Endothelial cell of umbilical vein (primary cell): ENCODE measurements at places on chromosomes 16 and 17. TPM values are rescaled to one million over a fixed set of nuclear protein-coding genes. Genes with fewer than 3 reads are reported as not detected.

Gene TM4SF5
- not detected in 2 replicates for polyA plus RNA-seq

Gene CDH16
- polyA plus RNA-seq, result not detected in 2 replicates

Gene BCAR1
- polyA plus RNA-seq, result 171 and 198 TPM in 2 replicates

Gene C17orf50
- polyA plus RNA-seq, result 0.15 TPM in 1 of 2 replicates, not detected in the other

Gene PRR15L
- polyA plus RNA-seq, result not detected in 2 replicates

Gene RAPGEFL1
- 8.6 and 9.2 TPM in 2 replicates for polyA plus RNA-seq

Gene SMIM36
- not detected in 2 replicates for polyA plus RNA-seq

Gene CHMP1A
- polyA plus RNA-seq, result 101 and 110 TPM in 2 replicates

Gene DHRS7C
- not detected in 2 replicates for polyA plus RNA-seq

Gene FN3K
- 1.2 and 2.0 TPM in 2 replicates for polyA plus RNA-seq

Gene SMARCE1
- polyA plus RNA-seq, result 21.5 and 28.4 TPM in 2 replicates

Gene TEKT5
- polyA plus RNA-seq, result 0.16 TPM in 1 of 2 replicates, not detected in the other

Gene PTX4
- not detected in 2 replicates for polyA plus RNA-seq

Gene CLEC19A
- polyA plus RNA-seq, result not detected in 2 replicates

Gene FBXW10B
- polyA plus RNA-seq, result 0.80 and 1.3 TPM in 2 replicates

Gene SP6
- polyA plus RNA-seq, result 0.11 and 0.13 TPM in 2 replicates

Gene CLEC3A
- not detected in 2 replicates for polyA plus RNA-seq
